ENCODE measurements at places on chromosomes 1 and 21.

GRCh38 chr1:230794431-230794830 is 47.2 kb downstream of the CAPN9 start:
- no peak for DNase-seq

GRCh38 chr1:90925928-90926869 is 95.6 kb downstream of the ZNF644 start:
- no peak for DNase-seq

DNA sequence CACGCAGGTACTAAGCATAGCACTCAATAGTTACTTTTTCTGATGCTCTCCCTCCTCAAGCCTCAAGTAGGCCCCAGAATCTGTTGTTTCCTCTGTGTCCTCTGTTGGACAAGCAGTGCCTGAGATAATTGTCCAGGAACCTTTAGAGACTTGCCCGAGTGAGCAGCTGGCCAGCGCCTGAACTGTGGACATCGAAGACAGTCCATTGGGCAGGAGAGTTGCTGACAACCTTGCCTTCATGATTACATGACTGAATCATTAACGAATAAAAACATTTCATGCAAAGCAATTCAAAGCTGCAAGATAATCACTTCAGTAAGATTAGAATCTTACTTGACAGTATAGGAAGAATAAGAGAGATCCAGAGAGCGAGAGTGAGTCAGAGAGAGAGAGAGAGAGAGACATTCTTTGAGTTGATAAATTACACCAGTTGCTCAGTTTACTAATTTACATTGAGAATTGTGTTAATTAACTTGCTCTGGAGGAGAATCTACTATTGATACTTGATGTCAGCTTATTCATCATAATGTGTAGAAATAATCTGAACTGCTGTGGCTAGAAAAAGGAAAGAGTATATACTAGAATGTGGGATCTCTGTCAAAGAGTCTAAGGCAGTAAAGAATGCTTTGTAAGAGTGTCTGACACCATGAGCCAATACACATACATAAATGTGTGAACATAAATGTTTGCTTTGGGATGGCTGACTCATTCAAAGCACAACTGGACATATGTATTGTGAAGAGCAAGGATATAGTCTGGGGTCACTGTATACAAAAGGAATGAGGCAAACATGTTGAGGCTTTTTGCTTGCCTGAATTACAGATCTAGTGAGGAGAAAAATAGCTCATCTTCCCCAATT is 216.0 kb downstream of the ZNF326 start:
- DNase-seq = no peak

DNA sequence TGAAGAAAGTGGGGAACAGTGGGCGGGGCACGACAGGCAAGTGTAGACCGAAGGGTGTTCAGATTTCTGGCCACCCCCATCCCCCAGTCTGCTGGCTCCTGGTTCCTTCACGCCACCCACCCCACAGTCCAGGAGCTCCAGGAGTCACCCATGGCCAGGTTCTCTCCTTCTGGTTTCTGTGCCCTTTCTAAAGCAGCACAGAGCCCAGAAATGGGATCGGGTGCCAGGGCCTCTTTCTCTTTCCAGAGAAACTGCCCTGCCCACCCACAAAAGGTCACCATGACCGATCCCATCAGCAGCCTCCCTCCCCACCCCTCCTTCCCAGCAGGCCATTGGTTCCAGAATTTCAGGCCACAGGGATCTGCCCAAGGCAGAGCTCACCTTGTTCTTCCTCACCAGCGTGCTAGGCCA is 3.2 kb upstream of the CELSR2 start:
- DNase-seq = no peak

DNA sequence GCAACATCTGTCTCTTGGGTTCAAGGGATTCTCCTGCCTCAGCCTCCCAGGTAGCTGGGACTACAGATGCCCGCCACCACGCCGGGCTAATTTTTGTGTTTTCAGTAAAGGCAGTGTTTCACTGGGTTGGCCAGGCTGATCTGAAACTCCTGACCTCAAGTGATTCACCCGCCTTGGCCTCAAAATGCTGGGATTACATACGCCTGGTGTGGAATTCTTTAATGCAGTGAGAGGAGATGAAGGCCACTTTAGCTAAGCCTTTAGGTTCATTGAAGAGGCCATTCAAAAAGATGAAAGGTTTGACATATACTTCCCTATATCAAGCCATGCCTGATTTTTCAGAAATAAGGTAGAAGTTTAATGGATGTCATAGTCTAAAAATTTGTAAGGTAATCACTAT is 162.7 kb downstream of the ST6GALNAC3 start:
- no peak for DNase-seq

GRCh38 chr1:104807590-104807989 is 1057.9 kb downstream of the AMY1C start:
- DNase-seq = no peak

All from WTC11 (cell line).